Brain microvascular endothelial cell (primary cell): ENCODE measurements at places on chromosomes 6 and 20.

- DNase-seq: peak; percentile 73
Observed at GRCh38 chr6:127518710-127519468, at the start of gene MTCL3. Gene MTCL3, minus strand, starts transcription at chr6:127519335.

DNA sequence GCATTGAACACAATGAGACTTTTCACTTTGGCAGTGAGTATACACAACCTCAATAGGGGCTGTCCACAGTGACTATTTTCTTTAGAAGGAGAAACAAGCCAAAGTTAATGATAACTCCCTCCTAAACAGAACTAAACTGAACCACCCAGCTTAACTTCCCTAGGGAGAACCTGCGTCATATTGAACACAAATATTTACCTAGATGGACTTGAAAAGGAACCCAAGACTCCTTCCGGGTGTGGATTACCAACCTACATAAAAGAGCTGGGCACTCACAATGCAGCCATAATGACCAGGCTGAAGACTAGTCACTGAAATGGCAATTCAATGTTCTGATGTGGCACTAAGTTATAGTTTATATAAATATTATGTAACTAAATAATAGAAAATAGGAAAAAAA lies 160.6 kb downstream of the IBTK start:
- no peak for DNase-seq

- DNase-seq: no peak
Observed at GRCh38 chr6:41200296-41200900, 551 bp downstream of the TREML2 start.

DNA sequence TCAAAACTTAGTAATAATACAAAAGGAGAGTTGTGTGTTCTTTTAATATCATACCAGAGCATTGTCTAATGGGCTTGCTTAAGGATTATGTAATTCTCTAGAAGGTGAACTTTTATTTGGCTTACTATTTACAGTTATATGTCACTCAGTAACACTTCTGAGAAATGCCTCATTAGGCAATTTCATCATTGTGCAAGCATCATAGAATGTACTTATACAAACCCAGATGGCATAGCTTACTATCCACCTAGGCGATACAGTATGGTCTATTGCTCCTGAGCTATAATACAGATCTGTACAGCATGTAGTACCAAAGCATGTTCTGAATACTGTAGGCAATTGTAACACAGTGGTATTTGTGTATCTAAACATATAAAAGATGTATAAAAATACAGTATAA lies 340.1 kb downstream of the PHF3 start:
- DNase-seq: no peak

DNA sequence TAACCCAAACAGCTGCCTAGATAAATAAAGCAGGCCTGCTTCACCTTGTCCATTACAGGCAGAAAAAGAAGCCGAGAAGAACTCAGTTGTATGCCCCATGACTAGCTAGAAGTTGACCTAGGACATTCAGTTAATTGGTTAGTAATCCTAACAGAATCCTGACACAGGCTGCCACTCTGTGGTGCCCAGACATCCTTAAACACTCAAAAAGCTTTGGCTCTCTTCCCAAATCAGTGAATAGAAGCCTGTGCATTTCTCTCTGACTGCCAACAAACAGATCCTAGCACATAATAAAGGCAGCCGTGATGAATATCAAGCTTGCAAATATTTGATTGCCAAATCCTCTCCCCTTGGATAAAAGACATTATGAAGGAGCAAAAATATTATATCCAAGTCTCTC lies 519.1 kb upstream of the EYS start:
- DNase-seq: no peak

GRCh38 chr6:36978421-36979346 lies 7.3 kb downstream of the MTCH1 start:
- DNase-seq: no peak

DNA sequence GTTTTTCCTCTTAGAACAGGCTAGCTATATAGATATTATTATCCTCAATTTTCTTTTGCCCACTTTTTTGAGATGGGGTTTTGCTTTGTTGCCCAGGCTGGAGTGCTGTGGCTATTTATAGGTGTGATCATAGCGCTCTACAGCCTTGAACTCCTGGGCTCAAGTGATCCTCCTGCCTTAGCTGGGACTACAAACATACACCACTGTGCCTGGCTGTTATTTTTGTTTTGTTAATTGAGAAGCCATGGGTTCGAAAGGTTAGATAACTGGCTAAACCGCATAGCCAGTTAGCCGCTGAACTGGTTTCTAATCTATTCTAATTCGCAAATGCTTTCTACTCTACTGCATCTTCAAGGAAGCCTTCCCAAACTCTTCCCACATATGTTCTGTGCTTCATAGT lies 425.8 kb downstream of the CDKAL1 start:
- no peak for DNase-seq

DNA sequence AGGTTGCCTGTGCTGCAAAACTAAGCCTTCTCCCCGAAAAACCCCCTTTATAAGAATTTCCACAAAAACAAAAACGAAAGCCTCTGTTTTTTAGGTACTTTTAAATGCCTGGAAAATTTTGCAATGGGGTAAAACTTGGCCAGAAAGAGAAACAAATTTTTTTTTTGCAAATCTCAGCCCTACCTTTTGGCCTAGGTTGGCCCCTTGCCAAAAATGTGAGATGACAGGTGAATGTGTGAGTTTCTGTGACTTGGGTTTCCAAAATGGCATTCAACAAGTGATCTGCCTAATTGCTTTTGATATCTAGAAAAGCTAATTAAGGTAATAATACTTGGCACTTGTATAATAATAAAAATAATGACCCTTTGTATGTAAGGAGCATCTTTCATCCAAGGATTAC lies 48.4 kb downstream of the MAFB start:
- no peak for DNase-seq

- DNase-seq: no peak
Observed at GRCh38 chr6:89385156-89385667, 26.9 kb downstream of the RRAGD start.

GRCh38 chr20:58224974-58225373 lies 3.5 kb downstream of the ANKRD60 start:
- no peak for DNase-seq

DNA sequence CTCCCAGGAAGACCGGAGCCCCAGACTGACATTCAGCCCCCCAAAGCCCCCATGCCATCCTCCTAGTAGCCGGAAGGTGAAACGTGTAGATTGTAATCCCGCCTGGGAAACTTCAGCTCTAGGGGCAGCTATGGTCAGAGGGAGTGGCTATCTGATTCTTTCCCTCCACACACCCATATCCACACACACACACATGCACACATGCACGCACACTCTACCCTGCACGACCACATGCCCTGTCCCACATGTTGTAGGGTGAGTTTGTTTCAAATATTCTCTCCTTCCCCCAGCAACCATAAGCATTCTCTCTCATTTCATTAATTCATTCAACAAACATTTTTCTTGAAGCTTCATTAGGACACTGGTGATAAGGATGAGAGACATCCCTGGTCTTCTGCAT lies 42.2 kb downstream of the MAFB start:
- no peak for DNase-seq

DNA sequence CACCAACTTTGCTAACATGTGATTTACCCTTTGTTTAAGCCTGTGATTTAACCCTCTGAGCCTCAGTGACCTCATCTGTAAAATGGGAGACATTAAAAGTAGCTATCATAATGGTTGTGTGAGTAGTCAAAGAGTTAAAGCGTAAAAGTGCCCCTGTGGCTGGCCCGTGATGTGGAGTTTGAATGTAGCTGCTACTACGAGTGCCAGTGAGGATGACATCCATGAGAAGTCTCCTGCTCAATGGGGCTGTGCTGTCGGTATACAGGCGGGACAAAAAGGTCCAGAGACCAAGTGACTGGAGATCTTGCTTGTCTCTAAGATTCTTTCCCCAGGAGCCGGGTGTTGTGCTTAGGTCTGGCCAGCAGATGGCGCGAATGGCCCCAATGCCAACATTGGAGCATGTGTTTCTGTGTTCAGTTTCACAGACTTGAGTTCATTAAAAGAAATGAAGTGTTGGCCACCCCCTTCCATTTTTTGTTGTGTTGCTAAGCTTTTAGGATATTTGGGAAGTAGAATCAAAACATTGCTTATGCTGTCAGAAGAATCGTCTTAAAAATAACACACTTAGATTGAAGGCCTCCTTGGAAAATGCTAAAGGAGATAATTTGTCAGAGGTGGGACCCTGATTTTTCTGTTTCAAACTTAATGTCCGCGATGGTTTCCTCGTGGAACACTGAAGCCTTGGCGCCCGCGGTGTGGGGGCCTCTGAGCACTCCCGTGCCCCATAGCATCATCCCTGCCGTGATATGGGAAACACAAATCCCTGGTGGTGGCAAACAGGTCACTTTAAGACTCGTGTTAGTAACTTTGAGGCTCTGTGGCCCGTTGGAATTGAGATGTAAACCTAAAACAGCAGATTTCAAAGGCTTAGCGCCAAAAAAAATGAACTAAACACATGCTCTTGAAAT lies 9.3 kb upstream of the RBM38 start:
- peak; percentile 72 for DNase-seq

- DNase-seq: no peak
Observed at GRCh38 chr20:63317601-63318291, 24.8 kb downstream of the COL20A1 start.

DNA sequence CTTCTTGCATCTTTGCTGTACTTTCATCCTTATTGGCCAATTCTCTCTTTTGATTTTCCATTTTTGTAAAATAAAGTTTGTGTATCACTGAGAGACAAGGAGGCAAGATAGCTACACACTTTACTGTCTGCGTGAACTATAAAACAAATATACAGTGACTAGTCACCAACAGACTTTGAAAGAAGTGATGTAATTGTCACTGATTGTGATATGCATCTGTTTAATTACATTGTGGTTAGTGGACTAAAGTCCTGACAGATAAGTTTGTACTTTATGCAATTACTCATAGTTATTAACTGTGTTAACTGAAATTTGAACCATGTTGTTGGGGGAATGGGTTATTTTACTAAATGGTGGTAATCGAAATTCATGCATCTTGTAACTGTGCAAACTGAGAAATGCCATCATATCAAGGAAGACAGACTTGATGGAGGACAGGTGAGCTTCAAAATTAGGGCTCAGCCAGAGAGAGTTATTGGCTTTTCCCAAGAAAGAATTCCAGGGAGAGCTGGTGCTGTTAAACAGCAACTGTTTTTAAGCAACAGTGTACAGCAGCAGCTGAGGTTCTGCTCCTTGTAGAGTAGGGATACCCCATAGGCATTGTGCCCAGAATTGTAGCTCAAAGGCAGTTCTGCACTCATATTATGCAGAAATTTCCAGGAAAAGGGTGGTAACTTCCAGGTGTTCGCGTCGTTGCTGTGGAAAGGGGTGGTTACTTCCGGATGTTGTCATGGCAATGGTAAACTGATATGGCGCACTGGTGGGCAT lies 62.9 kb downstream of the EFHC1 start:
- DNase-seq: no peak

DNA sequence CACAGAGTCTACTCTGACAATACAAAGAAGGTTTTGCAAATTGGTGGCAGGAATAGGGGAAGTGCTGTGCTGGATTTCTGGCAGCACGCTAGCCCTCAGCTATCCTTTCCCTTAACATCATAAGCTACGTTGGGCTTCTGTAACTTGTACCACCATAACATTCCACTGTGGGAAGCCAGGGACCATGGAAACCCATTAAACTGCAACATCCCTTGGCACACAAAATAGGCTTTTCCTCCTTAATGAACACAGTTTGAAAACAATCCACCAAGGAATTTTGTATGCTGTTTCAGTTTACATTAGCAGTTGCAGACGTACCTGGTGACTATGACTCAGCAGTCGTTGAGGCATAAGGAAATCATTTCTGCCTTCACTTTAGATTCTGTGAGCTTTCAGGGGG lies 203.9 kb upstream of the RAB32 start:
- DNase-seq: no peak

- DNase-seq: peak; percentile 27
Observed at GRCh38 chr20:6765469-6766058, 1.9 kb upstream of the BMP2 start.

DNA sequence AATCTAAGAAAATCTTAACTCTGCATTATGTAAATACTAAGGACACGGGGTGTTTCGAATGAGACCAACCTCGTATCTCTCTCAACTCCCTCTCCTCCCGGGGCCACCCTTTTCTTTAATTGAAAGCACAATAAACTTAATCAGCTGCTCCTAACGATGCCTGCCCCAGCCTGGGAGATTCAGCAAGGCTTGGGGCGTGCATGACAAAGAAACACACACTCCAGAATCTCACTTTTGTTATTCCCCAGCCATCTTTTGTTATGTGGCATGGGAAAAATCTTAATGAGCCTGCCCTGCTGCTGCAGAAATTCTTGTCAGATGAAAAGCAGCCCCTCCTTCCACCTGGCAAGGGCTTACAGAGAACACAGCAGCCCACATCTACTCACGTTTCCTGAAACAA lies 117.4 kb downstream of the TTLL2 start:
- no peak for DNase-seq

DNA sequence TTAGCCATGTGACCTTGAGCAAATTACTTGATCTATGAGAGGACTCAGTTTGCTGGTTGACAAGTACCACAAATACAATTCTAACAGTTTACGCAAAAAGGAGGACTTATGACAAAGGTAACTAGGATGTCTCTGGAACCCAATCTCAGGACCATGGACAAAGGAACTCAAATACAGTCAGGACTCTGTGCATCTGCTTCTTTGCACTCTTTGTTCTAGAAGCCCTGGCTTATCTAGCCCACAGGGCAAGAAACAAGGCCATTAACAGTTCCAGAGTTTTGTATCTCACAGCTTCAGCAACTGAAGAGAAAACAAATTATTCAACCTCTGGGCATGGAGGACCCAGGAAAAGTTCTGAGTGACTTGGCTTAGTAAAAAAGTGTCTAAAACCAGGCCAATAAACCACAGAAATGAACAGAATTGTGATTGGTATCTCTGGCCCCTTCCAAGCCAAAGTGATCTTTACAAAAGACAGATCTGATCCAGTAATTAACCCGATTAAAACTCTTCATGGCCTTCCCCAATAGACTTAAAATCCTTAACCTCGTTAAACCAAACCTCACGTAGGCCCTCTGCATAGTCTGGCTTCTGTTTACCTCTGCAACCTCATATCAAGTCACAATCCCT lies 5.9 kb downstream of the WASF1 start:
- no peak for DNase-seq

GRCh38 chr6:7418238-7418905 lies 28.8 kb downstream of the RIOK1 start:
- DNase-seq: no peak

DNA sequence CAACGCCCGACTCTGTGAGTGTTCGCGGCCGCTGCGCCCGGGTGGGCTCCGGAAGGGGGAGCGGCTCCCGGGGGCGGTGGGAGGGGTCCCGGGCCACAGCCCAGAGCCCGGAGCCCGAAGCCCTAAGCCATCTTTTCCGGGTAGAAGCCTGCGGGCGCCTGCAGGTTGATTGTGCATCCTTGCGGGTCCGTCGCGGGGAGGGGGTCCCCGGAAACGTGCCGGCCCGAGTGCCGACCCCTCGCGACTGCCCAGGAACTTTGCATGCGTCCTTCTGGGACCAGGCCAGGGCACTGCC lies 413 bp downstream of the PTPRA start:
- DNase-seq: no peak

- DNase-seq: peak; percentile 12
Observed at GRCh38 chr6:4962905-4963304, 40.9 kb downstream of the RPP40 start.

GRCh38 chr6:150072201-150072600 lies 3.3 kb upstream of the ULBP3 start:
- DNase-seq: peak; percentile 35
